ENCODE measurements at places on chromosomes 2 and 18.

- no peak for DNase-seq
Measured at GRCh38 chr2:240915526-240916341, 9.6 kb downstream of the CROCC2 start.

GRCh38 chr18:38444971-38445803 lies 879.6 kb upstream of the CELF4 start:
- DNase-seq = peak; percentile 23

- no peak for DNase-seq
Measured at GRCh38 chr2:82675186-82675585, 1783.9 kb downstream of the SUCLG1 start.

DNA sequence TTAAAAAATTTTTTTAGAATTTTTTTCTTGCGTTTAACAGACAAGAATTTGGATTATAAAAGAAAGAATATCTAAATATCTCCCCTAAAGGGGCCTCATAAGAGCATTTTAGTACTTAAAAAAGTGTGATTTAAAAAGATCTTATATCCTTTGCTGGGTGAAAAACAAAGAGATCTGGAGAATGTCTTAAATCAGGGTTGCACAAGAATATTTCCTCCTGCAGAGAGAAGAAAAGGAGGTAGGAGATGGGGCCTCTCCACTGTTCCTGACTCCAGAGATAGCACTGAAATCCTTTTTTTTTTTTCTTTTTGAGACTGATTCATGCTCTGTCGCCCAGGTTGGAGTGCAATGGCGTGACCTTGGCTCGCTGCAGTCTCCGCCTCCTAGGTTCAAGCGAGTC lies 68.5 kb upstream of the OSR1 start:
- no peak for DNase-seq

DNA sequence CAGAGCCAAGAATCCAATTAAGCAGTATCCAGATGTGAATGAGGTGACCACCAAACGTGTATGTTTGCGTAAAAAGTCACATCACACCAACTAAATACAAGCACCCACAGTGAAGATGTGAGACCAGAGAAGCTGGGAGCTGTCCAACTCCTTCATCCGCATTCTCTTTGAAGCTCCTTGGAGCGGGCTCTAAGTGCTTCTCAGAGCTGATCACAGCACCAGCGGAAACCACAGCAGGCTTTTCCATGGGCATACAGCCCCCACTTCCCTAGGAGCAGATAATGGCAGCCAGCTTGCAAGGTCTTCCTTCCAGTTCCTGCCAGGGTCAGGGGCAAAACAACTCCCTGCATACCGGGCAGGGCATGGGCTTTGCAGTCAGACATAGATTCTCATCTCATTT lies 36.4 kb downstream of the REEP1 start:
- no peak for DNase-seq

DNA sequence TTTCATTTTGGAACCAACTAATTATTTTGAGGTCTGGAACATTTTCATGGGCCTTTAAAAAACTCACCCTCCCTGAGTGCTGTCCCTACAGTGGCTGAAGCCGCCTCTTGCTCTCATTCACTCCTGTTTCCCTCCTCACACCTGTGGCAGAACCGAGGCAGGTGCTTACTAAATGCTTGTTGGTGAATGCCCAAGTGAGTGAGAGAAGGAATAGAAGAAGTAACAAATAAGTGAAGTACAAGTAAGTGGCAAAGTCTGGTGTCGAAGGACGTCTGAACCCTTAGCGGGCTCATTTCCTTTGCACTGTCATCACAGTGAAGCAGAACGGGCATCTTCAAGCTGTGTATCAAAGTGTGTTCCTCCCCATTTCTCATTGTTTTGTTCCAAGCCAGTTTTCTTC lies 135.2 kb downstream of the RHBDD1 start:
- DNase-seq = no peak

DNA sequence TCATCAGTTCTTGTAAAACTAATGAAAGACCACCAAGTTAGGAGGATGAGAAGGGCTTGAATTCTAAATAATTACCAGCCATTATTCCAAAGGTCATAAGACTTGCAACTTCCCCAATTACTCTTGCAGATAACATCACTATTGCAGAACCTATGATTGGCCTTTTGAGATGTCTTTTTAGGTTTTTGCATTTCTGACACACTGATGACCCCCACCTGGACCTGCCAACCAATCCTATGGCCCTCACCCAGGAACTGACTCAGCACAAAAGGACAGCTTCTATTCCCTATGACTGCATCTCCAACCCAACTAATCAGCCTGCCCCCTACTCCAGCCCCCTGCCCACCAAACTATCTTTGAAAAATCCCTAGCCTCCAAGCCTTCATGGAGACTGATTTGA lies 111.5 kb upstream of the COPS8 start:
- DNase-seq = no peak

- no peak for DNase-seq
Measured at GRCh38 chr2:230696670-230697069, 16.0 kb upstream of the CAB39 start.

GRCh38 chr2:72897785-72898584 lies 10.8 kb downstream of the SPR start:
- DNase-seq = no peak

GRCh38 chr2:55009277-55010060 lies 40.8 kb downstream of the RTN4 start:
- DNase-seq = no peak

- no peak for DNase-seq
Measured at GRCh38 chr2:43021791-43022509, 204.5 kb downstream of the ZFP36L2 start.

- no peak for DNase-seq
Measured at GRCh38 chr2:204175552-204176271, 239.1 kb downstream of the ICOS start.
